ENCODE measurements at places on chromosomes 6 and 20.

DNA sequence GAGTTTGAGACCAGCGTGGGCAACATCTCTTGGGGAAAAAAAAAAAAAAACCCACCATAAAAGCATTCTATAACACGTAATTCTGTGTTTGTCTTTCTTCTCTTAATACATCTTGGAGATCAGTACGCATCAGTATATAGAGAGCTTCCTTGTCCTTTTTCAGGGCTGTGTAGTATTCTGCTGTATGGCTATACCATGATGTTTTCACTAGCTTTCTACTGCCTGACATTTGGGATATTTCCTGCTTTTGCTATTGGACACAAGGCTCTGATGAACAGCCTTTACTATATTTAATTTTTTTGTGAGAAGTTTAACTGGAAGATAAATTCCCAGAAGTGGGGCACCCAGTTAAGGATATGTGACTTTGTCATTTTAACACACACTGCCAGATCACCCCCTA is 7.0 kb downstream of the TRIB3 start:
- DNase-seq: no peak

- no peak for DNase-seq
Measured at GRCh38 chr6:152094992-152095592, 287.6 kb downstream of the ESR1 start.

- no peak for DNase-seq
Measured at GRCh38 chr6:32589596-32590449, at the start of gene HLA-DRB1. TSS of gene HLA-DRB1 (minus strand) at chr6:32589848. CDS start at chr6:32589742, 106 bp downstream.

DNA sequence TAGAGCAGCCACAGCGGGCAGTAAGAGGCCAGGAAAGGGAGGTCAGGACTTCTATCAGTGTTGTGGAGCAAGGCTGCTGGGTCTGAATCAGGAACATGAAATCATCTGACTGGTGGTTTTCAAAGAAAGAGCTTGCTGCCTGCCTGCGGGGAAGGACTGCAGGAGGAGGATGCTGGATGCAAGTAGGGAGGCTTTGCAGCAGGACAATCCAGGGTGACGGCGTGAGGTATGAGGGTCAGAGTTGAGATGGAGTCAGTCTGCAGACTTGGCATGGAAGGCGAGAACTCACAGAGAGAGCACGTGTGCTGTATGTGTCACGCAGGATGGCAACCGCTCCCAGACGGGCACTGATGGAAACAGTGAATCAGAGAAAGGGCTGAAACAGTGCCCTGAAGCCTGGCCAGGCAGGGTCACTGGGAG is 59.2 kb upstream of the CD93 start:
- no peak for DNase-seq

- DNase-seq: no peak
Measured at GRCh38 chr20:58871533-58872102, 19.1 kb downstream of the GNAS start.

DNA sequence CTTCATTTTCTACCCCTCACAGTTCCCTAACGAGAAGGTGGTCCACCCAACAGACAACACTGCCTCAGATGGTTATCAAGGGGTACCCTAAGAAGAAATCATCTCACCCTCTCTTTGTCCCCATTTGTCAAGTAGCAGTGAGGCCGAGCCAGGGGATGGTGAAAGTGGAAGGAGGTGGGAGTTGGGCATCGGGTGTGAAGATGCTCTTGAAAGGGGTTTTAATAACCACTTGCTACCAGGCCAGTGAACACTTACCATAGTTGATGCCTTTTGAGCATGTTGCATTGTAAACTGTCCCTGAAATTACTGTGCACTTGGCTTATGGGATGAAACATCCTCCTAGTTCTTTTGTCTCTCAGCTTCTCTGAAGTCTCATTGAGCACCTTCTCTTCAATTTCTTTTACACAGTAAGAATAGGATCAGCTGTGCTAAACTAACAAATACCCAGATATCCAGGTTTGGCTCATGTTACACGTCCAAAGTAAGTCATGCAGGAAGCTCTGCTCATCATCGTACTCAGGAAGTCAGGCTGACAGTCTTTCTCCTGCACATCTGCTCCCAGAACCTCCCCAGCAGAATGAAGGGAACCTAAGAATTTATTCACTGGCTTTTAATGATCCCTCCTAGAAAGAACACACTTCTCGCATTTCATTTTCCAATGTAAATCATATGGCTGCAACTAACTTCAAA is 13.3 kb downstream of the HLA-DPB1 start:
- DNase-seq: no peak
